ENCODE measurements at places on chromosomes 1 and 21.
A peak's percentile ranks its signal among the peaks of the same experiment; 100 is the strongest.

DNA sequence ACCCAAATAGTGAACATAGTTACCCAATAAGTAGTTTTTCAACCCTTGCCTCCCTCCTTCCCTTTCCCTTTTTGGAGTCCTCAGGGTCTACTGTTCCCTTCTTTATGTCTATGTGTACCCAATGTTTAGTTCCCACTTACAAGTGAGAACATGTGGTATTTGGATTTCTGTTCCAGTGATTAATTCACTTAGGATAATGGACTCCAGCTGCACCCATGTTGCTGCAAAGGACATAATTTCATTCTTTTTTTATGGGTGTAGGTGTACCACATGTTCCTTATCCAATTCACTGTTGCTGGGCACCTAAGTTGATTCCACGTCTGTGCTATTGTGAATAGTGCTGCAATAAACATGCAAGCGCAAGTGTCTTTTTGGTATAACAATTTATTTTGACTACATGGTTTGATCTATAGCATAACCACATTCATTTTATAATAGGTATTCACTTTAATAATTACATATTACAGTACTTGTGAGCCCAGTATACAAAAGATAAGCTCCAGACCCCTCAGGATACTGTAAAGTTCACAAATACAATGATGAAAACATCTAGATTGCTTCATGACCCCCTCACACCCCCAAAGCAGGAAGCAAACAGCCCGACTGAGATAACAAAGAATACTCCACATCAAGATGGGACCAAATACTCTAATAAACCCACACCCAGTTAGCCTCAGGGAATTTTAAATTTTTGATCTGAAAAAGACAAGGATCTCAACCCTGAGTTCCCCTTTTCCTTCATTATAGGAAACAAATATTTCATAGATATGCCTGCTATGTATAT is 45.3 kb downstream of the PUM1 start:
- DNase-seq, result no peak

GRCh38 chr1:1356796-1357401 is 1.5 kb downstream of the MXRA8 start:
- peak; percentile 48 for DNase-seq

DNA sequence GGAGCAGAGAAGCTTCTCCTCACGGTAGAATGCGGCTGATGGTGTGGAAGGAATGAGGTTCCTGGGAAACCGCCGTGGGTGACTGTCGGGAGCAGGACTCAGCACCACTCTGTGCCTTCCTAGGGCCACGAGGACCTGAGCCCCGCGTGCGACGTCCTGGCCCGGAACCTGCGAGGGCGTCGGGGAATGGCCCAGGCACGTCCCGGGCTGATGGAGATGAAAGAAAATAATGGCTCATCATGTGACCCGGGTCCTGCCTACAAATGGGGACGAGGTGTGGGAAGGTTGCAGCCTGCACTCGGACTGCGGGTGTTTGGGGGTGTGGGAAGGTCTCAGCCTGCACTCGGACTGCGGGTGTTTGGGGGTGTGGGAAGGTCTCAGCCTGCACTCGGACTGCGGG is 25.1 kb upstream of the TTLL10 start:
- DNase-seq, result no peak

DNA sequence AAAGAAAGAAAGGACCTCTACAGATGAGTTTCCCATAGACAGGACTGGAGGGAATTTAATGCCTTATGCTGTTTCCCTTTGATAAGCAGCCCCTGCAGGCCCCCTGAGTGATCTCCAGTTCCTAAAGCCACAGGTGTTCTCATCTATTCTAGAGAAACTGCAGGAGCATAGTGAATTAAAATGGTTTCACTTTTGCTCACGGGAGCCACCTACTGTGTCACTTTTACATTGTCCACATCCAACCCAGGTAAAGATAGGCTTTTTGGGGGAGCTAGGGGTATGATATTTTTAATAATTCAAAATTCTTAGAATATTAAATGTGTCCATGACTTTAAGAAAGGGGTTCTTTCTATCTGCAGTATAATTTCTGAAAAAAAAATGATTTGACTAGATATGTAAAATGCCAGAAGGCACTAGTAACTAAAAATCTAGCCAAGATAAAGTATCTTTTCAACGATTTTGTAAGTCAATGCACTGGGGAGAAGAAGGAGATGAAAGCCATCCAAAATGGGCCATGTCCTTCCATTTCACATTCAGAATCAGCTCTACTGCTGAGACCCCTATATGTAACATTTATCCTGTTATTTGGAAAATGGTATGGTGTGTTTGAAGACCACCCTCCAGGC is 267.3 kb upstream of the DUSP10 start:
- peak; percentile 55 for DNase-seq

- no peak for DNase-seq
Measured at GRCh38 chr21:34698270-34699015, 29.6 kb downstream of the CLIC6 start.

GRCh38 chr1:28354121-28354520 is 15.4 kb upstream of the PHACTR4 start:
- no peak for DNase-seq

DNA sequence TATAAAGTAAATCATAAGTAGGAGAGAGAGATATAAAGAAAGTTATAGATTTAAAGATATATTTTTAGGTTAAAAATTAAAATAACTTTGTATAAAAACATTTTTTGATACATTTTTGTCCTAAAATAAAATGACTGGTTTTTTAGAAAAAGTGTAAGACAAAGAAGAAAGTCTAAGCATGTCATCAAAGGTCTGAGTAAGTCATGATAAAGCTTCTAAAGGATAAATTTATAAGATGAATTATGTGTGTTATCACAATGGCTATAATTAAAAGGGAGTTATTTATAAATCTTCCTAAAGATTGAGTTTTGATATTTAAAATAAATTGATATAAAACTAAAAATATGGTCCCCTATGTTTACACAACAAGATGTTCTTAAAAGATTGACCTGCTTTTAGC is 370.9 kb downstream of the PTPRU start:
- no peak for DNase-seq

DNA sequence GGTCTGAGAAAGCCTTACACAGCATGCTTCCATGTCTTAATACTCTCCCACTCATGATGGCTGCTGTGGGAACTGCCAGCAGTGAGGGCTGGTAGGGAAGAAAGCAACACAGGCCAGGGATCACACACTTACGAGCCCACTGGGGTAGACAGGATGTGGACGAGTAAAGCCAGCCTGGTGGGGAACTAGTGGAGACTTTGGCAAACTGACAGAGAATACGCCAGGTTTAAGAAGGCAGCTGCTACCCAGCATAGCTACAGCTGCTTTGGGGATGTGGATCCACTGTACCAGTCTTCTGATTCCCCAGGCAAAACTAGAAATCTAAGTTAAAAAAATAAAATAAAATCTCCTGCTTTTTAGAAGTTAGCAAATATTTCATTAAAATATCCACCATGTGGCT is 664.0 kb downstream of the SMYD3 start:
- DNase-seq, result no peak

DNA sequence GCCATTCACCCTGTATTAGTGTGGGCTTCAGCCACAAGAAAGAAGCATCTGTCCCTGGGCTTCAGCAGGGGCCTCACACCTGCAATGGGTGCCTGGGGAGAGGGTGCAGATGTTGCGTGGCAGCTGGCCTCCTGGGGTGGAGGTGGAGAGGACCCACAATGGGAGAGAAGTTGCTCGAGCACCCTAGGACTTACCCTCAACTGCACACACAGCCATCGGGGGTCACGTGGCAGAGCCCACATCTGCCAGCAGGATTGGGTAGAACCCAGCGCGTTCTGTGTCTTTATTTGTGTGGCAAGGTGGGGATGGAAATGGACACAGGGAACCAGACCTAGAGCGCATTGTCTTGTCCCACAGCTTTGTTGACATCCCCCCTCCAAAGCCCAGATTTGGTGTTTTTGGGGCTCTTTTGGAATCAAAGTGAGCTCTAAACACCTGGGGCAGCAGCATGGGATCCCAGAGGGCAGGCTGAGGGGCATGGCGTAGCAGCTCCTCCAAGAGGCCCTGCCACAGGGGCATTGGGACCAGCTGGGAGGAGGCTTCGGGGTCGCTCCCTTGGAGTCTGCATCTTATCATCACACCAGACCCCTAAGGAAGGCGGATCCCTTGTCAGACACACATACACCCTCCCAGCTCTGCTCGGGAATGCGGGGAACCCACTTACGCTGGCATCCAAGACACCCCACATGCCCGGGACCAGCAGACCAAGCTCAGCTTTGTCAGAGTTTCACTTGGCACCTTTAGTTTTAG is 5.1 kb downstream of the ABCG1 start:
- DNase-seq, result no peak

- no peak for DNase-seq
Measured at GRCh38 chr1:200305806-200306205, 104.0 kb downstream of the ZNF281 start.

DNA sequence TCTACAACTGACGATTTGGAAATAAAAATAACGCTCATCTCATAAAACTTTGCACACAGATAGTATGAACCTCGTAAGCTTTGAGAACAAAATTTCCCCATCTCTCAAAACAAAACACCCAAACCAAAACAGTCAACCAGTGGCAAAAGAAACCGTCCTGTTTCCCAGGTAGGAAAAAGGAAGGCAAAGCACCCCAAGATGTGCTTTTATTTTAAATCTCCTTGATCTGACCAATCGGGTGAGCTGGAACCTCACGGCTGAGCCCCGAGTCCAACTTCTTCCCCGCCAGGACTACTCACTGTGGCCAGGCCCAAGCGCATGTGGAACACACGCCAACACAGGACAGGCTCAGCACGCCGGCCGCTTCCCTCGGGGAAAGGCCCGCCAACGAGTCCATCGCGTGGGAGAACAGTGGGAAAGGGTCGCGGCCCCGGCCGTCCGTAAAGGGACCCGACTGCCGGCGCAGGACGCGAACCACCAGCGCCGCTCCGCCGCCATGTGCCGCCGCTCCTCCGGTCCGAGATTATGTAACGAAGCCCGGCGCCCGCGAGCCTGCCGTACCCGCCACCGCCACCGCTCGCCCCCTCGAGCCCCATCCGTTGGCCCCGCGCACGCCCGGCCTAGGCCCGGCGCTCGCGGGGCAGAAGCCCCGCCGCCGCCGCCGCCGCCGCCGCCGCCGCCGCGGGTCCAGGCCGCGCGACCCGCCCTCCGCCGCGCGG is 759 bp downstream of the AHCTF1 start:
- peak; percentile 67 for DNase-seq

DNA sequence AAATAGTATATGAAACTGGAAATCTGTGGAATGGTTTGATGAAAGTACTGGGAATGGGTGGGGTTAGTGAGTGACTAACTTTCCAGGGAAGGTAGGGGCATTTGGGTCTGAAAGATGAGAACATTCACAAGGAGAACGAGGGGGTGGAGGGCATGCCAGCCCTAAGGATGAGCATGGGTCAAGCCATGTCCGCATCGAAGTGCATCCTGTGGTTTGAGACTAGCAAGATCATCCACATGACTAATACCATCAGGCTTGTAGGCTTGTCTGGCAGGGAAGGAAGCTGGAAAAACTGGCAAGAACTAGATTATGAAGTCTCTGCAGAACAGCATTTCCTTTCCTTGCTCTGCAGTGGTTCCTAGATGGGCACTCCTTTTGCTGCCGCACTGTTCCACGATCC is 70.4 kb upstream of the UBE2U start:
- DNase-seq, result no peak

- DNase-seq, result no peak
Measured at GRCh38 chr1:17234405-17234804, 14.5 kb upstream of the PADI3 start.

GRCh38 chr1:112744009-112744578 is 29.0 kb upstream of the PPM1J start:
- DNase-seq, result no peak

DNA sequence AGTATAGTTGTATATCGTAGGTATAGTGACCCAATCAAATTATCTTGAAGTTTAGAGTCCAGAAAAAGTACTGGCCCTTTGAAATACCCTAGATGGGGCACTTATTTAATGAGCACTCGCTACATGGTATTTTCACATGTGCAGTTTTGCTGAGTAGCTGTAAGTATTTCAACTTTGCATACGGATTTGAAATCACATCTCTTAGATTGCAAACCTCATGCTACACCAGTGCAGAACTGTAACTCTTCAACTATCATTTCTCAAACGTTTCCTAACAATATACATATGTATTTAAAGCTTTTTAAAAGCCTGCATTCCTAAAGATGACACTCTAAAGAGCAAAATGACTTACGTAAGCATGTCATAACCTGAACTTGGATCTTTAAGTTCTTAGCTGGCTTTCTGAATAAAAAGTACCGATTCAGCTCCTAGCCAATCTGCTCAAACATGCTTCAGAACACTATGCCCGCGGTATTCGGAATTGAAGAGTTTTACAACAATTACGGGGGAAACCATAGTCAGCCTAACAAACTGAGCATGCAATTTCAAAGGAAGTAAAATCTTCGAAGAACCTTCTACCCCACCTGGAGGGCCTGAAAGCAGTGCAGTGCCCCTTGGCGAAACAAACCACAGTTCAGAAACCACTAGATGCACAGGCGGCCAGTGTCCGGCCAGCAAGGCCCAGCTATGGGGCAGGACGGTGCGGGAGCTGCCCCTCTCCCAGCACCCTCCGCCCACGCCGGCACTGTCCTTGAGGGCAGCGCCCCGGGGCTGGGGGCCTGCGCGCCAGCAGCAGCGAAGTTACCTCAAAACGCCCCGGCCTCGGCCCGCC is 863 bp downstream of the FH start:
- peak; percentile 62 for DNase-seq

DNA sequence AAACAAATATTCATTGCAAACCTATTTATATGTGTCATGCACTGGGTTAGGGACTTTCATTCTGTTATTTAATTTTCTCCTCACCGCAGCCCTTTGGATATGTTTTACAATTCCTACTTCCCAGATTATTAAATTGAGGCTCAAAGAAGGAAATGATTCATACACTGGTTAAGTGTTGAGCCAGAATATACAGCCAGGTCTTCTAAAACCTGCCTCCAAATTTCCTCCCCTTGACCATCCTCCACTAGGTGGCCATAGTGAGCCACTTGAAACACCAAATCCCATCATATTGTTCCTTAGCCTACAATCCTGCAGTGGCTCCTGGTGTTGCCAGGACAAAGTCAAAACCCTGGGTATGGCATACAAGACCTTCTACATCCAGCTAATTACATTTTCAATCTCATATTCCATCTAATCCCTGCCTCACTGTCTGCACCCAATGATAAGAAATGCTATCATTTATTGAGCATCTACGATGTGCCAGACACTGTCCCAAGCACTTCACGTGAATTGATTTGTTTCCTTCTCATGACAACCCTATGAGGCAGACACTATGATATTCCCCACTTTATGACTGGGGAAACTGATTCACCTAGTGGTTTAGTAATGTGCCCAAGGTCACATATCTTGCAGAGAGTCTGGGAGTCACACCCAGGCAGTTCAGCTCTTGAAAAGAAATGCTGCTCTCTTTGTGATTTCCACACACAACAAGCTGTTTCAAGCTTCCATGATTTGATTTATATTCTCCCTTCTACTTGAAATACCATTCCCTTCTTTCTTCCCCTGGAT is 23.6 kb upstream of the KIRREL1 start:
- DNase-seq, result peak; percentile 57

GRCh38 chr21:46117586-46118315 is 19.8 kb downstream of the COL6A2 start:
- no peak for DNase-seq

- no peak for DNase-seq
Measured at GRCh38 chr1:89910780-89911179, 84.1 kb upstream of the ZNF326 start.

Data from RPMI8226 (cell line).